Glutamatergic neuron (in vitro differentiated cells): ENCODE measurements at places on chromosomes 13 and 19. TPM values are rescaled to one million over a fixed set of nuclear protein-coding genes. Genes with fewer than 3 reads are reported as not detected.

GRCh38 chr13:94313321-94313910 lies 166.1 kb downstream of the DCT start:
- H3K4me3 ChIP-seq: peak overlapping the region; percentile 68
- H3K27ac ChIP-seq: peak overlapping the region; percentile 77
- DNase-seq: no peak
- H3K4me1 ChIP-seq: peaks cover 62% of the 10 kb centered on the region
- no peaks in the 10 kb centered on the region for H3K36me3 ChIP-seq
- no peaks in the 10 kb centered on the region for H3K27me3 ChIP-seq

DNA sequence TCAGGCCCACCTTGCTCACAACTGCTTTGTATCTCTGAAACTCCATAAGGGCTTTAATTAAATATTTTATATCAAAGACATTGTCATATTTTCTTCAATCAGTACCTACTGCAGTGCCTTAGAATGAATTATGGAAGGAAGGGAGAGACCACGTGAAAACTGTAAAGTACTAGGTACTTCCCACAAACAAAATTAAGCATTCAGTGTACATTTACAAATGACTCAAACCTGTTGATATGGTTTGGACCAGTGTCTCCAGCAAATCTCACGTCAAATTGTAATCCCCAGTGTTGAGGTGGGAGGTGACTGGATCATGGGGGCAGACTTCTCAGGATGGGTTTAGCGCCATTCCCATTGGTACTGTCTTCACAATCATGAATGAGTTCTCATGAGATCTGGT lies 23.2 kb downstream of the KCTD12 start:
- no peaks in the 10 kb centered on the region for H3K27me3 ChIP-seq
- H3K4me3 ChIP-seq: no peak overlapping the region
- DNase-seq: no peak
- H3K36me3 ChIP-seq: no peaks in the 10 kb centered on the region
- H3K27ac ChIP-seq: no peak overlapping the region
- peaks cover 7% of the 10 kb centered on the region for H3K4me1 ChIP-seq

GRCh38 chr13:78491978-78492377 lies 111.4 kb downstream of the POU4F1 start:
- DNase-seq: no peak
- no peak overlapping the region for H3K27ac ChIP-seq
- no peaks in the 10 kb centered on the region for H3K36me3 ChIP-seq
- H3K4me1 ChIP-seq: no peaks in the 10 kb centered on the region

The ZNF547 gene
- 9.5 TPM for total RNA-seq

The UGGT2 gene
- 34.6 TPM for total RNA-seq

DNA sequence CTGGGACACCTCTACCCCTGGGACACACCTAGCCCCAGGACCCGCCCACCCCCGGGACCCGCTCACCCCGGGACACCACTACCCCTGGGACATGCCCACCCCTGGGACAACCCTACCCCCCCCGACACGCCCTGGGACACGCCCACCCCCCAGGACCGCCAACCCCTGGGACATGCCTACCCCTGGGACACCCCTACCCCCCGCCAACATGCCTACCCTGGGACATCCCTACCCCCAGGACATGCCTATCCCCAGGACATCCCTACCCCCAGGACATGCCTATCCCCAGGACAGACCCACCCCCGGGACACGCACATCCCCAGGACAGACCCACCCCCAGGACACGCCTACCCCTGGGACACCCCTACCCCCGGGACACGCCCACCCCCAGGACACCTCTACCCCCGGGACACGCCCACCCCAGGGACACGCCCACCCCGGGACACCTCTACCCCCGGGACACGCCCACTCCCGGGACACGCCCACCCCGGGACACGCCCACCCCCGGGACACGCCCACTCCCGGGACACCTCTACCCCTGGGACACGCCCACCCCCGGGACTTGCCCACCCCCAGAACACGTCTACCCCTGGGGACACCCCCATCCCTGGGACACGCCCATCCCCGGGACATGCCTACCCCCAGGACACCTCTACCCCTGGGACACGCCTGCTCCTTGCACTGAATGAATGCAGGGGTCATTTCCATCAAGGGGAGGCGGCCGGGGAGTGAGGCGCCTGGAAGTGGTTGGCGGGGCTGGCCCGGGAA lies 32.3 kb downstream of the ADPRHL1 start:
- no peak for DNase-seq
- H3K27ac ChIP-seq: no peak overlapping the region
- H3K36me3 ChIP-seq: no peaks in the 10 kb centered on the region
- H3K27me3 ChIP-seq: no peaks in the 10 kb centered on the region
- peaks cover 21% of the 10 kb centered on the region for H3K4me1 ChIP-seq
- H3K4me3 ChIP-seq: no peak overlapping the region

- H3K4me1 ChIP-seq: no peaks in the 10 kb centered on the region
- no peaks in the 10 kb centered on the region for H3K27me3 ChIP-seq
- H3K4me3 ChIP-seq: no peak overlapping the region
- H3K27ac ChIP-seq: no peak overlapping the region
Observed at GRCh38 chr13:84670245-84670644, 788.0 kb upstream of the SLITRK1 start.

GRCh38 chr13:24038841-24039330 lies 121.6 kb upstream of the SPATA13 start:
- no peaks in the 10 kb centered on the region for H3K4me1 ChIP-seq
- no peak overlapping the region for H3K27ac ChIP-seq
- H3K4me3 ChIP-seq: no peak overlapping the region
- peaks cover 4% of the 10 kb centered on the region for H3K27me3 ChIP-seq
- H3K36me3 ChIP-seq: no peaks in the 10 kb centered on the region

The ZNF729 gene
- not detected for total RNA-seq

- no peak for DNase-seq
- H3K27ac ChIP-seq: no peak overlapping the region
- H3K27me3 ChIP-seq: peaks cover 2% of the 10 kb centered on the region
- peak overlapping the region; percentile 83 for H3K4me3 ChIP-seq
- H3K4me1 ChIP-seq: no peaks in the 10 kb centered on the region
- no peaks in the 10 kb centered on the region for H3K36me3 ChIP-seq
Observed at GRCh38 chr19:2455851-2456570, 748 bp downstream of the LMNB2 start.

DNA sequence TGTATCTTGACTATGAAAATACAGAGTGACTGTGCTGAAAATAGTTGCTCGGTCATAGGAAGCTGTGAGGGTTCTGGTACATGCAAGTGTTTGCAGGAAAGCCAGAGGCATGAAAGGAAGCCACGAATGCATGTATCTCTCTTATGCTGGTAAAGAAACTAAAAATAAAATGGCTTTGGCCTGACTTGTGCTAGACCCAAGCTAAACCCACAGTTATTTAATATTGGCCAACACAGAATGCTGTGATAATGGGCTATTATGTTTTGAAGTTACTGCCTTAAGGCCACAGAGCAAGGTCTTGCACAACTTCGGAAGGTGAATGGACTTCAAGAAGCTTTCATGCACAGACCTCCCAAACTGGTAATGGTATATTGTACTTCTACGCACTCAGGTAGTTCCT lies 518.2 kb upstream of the HTR2A start:
- no peak for DNase-seq
- H3K4me1 ChIP-seq: no peaks in the 10 kb centered on the region
- H3K27me3 ChIP-seq: no peaks in the 10 kb centered on the region
- no peak overlapping the region for H3K4me3 ChIP-seq

- H3K27ac ChIP-seq: no peak overlapping the region
- peaks cover 3% of the 10 kb centered on the region for H3K27me3 ChIP-seq
- no peak for DNase-seq
- no peak overlapping the region for H3K4me3 ChIP-seq
Observed at GRCh38 chr13:80665792-80666333, 324.9 kb upstream of the SPRY2 start.

DNA sequence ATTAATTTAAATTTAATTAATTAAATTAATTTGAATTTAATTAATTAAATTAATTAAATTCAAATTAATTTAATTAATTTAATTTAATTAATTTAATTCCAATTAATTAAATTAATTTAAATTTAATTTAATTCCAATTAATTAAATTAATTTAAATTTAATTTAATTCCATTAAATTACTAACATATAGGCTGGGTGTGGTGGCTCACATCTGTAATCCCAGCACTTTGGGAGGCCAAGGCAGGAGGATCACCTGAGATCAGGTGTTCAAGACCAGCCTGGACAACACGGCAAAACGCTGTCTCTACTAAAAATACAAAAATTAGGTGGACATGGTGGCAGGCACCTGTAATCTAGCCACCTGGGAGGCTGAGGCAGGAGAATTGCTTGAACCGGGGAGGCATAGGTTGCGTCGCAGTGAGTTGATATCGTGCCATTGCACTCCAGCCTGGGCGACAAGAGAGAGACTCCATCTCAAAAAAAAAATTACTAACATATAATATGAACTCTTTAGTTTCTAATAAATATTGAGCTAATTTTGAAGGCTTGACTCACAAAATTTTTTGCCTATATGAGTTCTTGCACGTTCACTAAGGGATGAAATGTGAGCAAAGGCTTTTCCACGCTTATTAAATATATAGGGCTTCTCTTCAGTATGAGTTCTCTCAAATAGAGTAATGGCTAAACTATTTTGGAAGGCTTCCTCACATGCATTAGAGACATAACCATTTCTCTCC lies 9.0 kb upstream of the USP29 start:
- H3K27me3 ChIP-seq: no peaks in the 10 kb centered on the region
- no peaks in the 10 kb centered on the region for H3K4me1 ChIP-seq
- no peak overlapping the region for H3K4me3 ChIP-seq
